ENCODE measurements at places on chromosomes 3 and 15. TPM values are rescaled to one million over a fixed set of nuclear protein-coding genes. Genes with fewer than 3 reads are reported as not detected.

PLA2G4E gene
- not detected for total RNA-seq

TMEM62 gene
- total RNA-seq, result 16.1 TPM

CYP11A1 gene
- total RNA-seq, result not detected

GABRR3 gene
- total RNA-seq, result not detected

CCR3 gene
- total RNA-seq, result not detected

RASL12 gene
- not detected for total RNA-seq

ACTC1 gene
- not detected for total RNA-seq

C3orf62 gene
- 7.8 TPM for total RNA-seq

SLC22A13 gene
- 0.78 TPM for total RNA-seq

RTP1 gene
- total RNA-seq, result not detected

RLBP1 gene
- total RNA-seq, result 0.52 TPM

GOLGA8R gene
- total RNA-seq, result 3.0 TPM

CD276 gene
- 17.0 TPM for total RNA-seq

TM4SF4 gene
- total RNA-seq, result not detected

ZMYND10 gene
- total RNA-seq, result 1.8 TPM

RYR3 gene
- 0.05 TPM for total RNA-seq

GJD2 gene
- total RNA-seq, result not detected

DIPK2A gene
- 18.0 TPM for total RNA-seq

EPHB3 gene
- total RNA-seq, result not detected

Data from activated T-helper 2 cell treated with anti-CD3 and anti-CD28 coated beads, Interferon-gamma antibody, Interleukin-2, Interleukin-4, amounts not matched to agents 10 μg/mL and 5 μg/mL and 100 μg/mL, durations not matched to agents 14 hours and 24 hours and 36 hours (primary cell).